ENCODE measurements at places on chromosomes 5 and 9. TPM values are rescaled to one million over a fixed set of nuclear protein-coding genes. Genes with fewer than 3 reads are reported as not detected.

GRCh38 chr9:110752766-110753165 lies 84.2 kb downstream of the MUSK start:
- no peaks in the 10 kb centered on the region for H3K27me3 ChIP-seq
- no peak for DNase-seq
- H3K4me3 ChIP-seq = no peak overlapping the region

- no peak for DNase-seq
- no peaks in the 10 kb centered on the region for H3K4me1 ChIP-seq
- H3K27ac ChIP-seq = no peak overlapping the region
- no peaks in the 10 kb centered on the region for H3K27me3 ChIP-seq
- H3K36me3 ChIP-seq = no peaks in the 10 kb centered on the region
Observed at GRCh38 chr9:136282272-136282861, 21.5 kb downstream of the CCDC187 start.

DNA sequence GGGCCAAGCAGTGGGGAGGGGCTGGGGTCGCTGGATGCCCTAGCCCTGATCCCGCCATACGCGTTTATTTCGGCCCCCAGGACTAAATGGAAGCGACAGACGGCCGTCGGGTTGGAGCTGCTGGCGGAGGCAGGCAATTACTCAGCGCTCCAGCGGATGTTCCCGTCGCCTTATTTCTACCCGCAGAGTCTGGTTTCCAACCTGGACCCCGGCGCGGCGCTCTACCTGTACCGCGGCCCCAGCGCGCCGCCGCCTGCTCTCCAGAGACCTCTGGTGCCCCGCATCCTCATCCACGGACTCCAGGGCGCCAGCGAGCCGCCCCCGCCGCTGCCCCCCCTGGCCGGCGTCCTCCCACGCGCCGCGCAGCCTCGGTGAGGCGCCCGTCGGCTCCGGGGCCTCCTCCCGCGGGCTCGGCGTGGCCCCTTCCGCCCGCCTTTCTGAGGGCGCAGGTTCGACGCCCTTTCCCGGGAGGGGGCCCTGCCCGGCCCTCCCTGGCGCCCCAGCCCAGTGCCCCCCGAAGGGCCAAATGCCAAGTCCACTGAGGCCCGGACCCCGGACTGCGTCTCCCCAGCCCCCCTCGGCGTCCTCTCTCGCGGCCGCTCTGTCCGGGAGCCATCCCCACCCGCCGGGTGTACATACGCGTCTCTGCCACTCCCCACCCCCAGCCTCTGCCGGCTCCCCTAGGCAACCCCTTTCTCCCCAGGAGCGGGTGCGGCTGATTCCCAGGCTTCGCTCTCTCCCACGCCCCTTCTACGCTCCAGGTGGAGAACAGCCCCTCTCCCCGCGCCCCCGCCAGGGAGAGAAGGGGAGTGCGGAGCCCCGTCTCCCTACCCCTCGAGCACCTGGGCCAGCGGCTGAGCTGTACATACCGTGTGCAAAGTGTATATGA lies 7.0 kb downstream of the BARHL1 start:
- H3K4me1 ChIP-seq = no peaks in the 10 kb centered on the region
- DNase-seq = no peak
- peaks cover 1% of the 10 kb centered on the region for H3K36me3 ChIP-seq
- H3K27me3 ChIP-seq = peaks cover 3% of the 10 kb centered on the region
- H3K4me3 ChIP-seq = no peak overlapping the region
- no peak overlapping the region for H3K27ac ChIP-seq

Gene MOB3B
- total RNA-seq = 9.0 TPM

Gene ENTREP1
- 5.7 TPM for total RNA-seq

Gene LHX3
- not detected for total RNA-seq

DNA sequence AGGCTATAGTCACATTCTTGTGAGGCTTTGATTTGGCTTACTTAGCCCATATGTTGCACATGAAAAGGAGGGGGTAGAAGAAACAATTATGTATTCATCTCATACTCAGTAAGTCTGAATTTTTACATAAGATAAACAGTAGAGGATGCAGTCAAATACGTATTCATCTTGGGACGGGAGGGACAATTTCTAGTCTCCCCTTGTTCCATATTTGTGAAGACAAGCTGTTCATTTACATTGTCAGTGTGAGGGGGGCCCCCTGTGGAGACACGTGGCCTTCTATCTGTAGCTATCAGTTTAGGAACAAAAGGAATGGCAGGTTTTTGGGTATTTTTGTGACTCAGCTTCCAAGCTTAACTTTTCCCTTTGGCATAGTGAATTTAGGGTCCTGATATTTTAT lies 49.2 kb upstream of the PPP1R2B start:
- H3K36me3 ChIP-seq = no peaks in the 10 kb centered on the region
- H3K4me3 ChIP-seq = no peak overlapping the region
- DNase-seq = no peak
- H3K27ac ChIP-seq = no peak overlapping the region

- no peak for DNase-seq
- H3K4me3 ChIP-seq = no peak overlapping the region
- no peaks in the 10 kb centered on the region for H3K36me3 ChIP-seq
- H3K4me1 ChIP-seq = no peaks in the 10 kb centered on the region
Observed at GRCh38 chr9:137070906-137071275, 534 bp upstream of the SAPCD2 start.

- no peak overlapping the region for H3K27ac ChIP-seq
- no peaks in the 10 kb centered on the region for H3K27me3 ChIP-seq
- DNase-seq = no peak
- no peaks in the 10 kb centered on the region for H3K36me3 ChIP-seq
- H3K4me3 ChIP-seq = no peak overlapping the region
- no peaks in the 10 kb centered on the region for H3K4me1 ChIP-seq
Observed at GRCh38 chr5:15168358-15168757, 296.8 kb upstream of the ANKH start.

Gene DMRT3
- total RNA-seq = 1.2 TPM

Gene CDKN2B
- 4.5 TPM for total RNA-seq

- H3K36me3 ChIP-seq = no peaks in the 10 kb centered on the region
- no peak overlapping the region for H3K4me3 ChIP-seq
- DNase-seq = no peak
- no peaks in the 10 kb centered on the region for H3K27me3 ChIP-seq
- H3K27ac ChIP-seq = no peak overlapping the region
- no peaks in the 10 kb centered on the region for H3K4me1 ChIP-seq
Observed at GRCh38 chr5:32507738-32508434, 63.3 kb upstream of the ZFR start.

Gene OBP2B
- total RNA-seq = not detected

GRCh38 chr5:10406651-10407050 lies 35.0 kb upstream of the ROPN1L start:
- H3K36me3 ChIP-seq = peaks cover 3% of the 10 kb centered on the region
- no peak for DNase-seq
- H3K4me1 ChIP-seq = no peaks in the 10 kb centered on the region

DNA sequence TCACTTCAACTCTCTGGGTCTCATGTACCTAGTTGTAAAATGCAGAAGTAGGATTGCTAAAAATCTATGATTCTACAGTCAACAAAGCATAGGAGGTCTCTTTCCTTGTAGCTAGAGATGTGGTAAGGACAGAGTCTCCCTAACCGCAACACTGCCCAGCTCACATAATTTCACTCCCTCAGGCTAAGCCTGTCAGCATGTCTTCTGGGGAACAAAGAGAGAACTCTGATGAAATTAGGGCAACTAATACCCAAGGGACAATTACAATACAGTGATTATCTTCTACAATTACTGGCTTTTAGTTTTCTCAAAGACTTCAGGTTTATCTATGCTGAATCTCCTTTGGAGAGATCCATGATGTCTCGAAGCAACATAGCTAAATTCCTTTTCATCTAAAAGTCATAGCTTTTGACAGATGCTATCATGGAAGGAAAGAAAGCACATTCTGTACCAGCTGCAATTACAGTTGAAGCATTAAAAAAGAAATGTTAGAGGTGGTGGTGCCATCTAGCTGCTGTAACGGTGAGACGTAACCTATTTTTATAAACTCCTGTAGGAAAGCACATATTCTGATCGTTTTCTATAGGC lies 141.1 kb upstream of the TARS1 start:
- no peak overlapping the region for H3K27ac ChIP-seq
- H3K27me3 ChIP-seq = no peaks in the 10 kb centered on the region
- no peak overlapping the region for H3K4me3 ChIP-seq
- no peak for DNase-seq
- no peaks in the 10 kb centered on the region for H3K4me1 ChIP-seq
- H3K36me3 ChIP-seq = no peaks in the 10 kb centered on the region

DNA sequence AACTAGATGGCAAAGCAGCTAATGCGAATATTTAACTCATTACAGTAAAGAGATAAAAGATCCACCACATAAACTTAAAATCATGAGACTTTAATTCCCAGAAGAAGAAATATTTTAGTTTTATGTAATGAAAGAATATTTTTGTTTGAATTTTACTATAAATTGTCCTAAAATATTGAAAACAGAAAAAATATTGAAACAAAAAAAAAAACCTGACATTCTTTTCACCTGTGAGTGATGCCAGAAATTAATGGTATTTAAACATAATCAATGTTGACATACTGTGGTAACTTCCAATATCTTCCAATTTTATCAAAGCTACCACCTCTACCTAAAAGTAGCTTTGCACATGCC lies 153.2 kb downstream of the MEF2C start:
- H3K4me1 ChIP-seq = peaks cover 4% of the 10 kb centered on the region
- H3K27me3 ChIP-seq = no peaks in the 10 kb centered on the region
- H3K36me3 ChIP-seq = no peaks in the 10 kb centered on the region
- no peak for DNase-seq
- H3K4me3 ChIP-seq = no peak overlapping the region

Gene SPINK13
- total RNA-seq = not detected

DNA sequence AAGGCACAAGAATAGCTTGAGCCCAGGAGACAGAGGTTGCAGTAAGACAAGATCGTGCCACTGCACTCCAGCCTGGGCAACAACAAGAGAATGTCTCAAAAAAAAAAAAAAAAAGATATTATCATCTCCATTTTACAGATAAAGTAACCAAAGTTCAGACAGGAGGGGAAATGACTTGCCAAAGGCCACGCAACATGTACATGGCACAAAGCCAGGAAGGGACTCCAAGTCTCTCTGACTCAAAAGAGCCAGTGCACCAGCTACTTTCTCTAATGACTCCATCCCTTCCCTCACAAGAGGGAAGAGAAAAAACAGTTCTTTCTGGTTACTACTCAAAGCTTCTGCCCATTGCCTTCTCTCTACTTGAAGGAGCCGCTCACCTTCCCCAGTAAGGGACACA lies 34.1 kb downstream of the SIL1 start:
- no peak for DNase-seq
- no peak overlapping the region for H3K27ac ChIP-seq
- no peaks in the 10 kb centered on the region for H3K27me3 ChIP-seq
- peaks cover 1% of the 10 kb centered on the region for H3K4me1 ChIP-seq

DNA sequence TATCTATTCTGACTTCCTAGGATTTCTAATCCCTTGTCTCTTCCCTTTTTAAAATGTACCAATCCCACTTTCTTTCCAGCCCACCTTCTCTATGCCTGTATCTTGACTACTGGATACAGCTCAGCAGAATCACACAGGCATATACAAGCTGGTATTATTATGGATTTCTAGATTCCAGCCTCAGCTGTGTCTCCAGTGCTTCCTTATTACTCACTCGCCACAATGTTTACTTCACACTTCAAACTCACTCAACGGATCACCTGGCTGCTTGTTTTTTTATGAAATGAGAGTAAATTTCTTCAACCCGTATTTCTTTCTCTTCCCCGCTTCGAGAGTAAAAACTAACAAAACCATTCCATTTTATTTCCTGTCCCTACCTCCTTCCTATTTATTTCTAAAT lies 38.8 kb downstream of the CWC27 start:
- H3K4me1 ChIP-seq = no peaks in the 10 kb centered on the region
- H3K27ac ChIP-seq = no peak overlapping the region
- H3K36me3 ChIP-seq = peaks cover 4% of the 10 kb centered on the region
- no peak overlapping the region for H3K4me3 ChIP-seq

GRCh38 chr5:159386028-159386711 lies 55.9 kb upstream of the IL12B start:
- H3K27ac ChIP-seq = no peak overlapping the region
- peaks cover 3% of the 10 kb centered on the region for H3K27me3 ChIP-seq
- H3K36me3 ChIP-seq = no peaks in the 10 kb centered on the region
- DNase-seq = no peak

DNA sequence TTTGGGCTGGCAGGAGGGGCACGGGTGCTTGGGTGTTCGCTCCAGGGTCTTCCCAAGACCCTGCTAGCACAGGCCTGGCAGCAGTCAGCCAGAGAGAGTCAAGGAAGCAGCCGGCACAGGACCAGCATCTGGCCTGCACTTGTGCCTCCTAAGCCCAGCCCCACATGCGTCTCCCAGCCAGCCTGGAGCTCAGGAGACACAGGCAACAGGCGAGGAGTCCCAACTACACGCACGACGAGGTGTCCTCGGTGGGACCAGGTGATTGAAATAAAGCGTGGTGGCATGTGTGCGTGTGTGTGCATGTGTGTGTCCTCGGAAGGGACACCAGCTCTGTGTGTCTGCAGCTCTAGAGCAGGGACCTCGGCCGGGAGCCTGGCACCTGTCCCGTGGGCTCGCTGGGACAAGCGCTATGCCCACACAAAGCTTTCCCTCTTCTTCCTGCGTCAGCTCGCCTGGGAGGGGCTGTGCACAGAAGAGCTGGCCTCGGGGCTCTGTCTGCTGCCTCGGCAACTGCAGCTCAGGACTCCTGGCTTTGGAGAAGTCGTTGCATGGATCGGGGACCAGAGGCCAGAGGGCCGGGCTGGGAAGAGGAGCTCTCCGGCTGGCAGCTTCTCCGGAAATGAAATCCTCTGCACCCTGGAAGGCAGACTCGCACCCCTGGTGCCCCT lies 14.7 kb upstream of the SLC9A3 start:
- H3K4me3 ChIP-seq = no peak overlapping the region
- H3K27me3 ChIP-seq = no peaks in the 10 kb centered on the region
- H3K27ac ChIP-seq = no peak overlapping the region
- no peaks in the 10 kb centered on the region for H3K4me1 ChIP-seq
- DNase-seq = peak; percentile 42
- H3K36me3 ChIP-seq = no peaks in the 10 kb centered on the region

Gene OTP
- total RNA-seq = not detected

- H3K4me3 ChIP-seq = no peak overlapping the region
- no peak overlapping the region for H3K27ac ChIP-seq
- H3K4me1 ChIP-seq = peaks cover under 1% of the 10 kb centered on the region
- no peaks in the 10 kb centered on the region for H3K36me3 ChIP-seq
Observed at GRCh38 chr5:55413644-55414043, 105.9 kb downstream of the MTREX start.

Gene WNK2
- total RNA-seq = 3.7 TPM

- H3K36me3 ChIP-seq = no peaks in the 10 kb centered on the region
- H3K27me3 ChIP-seq = no peaks in the 10 kb centered on the region
- no peak for DNase-seq
- H3K27ac ChIP-seq = no peak overlapping the region
- no peak overlapping the region for H3K4me3 ChIP-seq
Observed at GRCh38 chr9:105311306-105311705, 66.9 kb downstream of the SLC44A1 start.

Gene AGXT2
- not detected for total RNA-seq

GRCh38 chr9:121801579-121801978 lies 150.1 kb downstream of the DAB2IP start:
- no peak overlapping the region for H3K4me3 ChIP-seq
- H3K36me3 ChIP-seq = no peaks in the 10 kb centered on the region
- H3K27ac ChIP-seq = no peak overlapping the region
- H3K27me3 ChIP-seq = no peaks in the 10 kb centered on the region
- H3K4me1 ChIP-seq = no peaks in the 10 kb centered on the region

- H3K27me3 ChIP-seq = no peaks in the 10 kb centered on the region
- H3K4me3 ChIP-seq = no peak overlapping the region
- peaks cover 3% of the 10 kb centered on the region for H3K36me3 ChIP-seq
- H3K4me1 ChIP-seq = peaks cover 2% of the 10 kb centered on the region
- DNase-seq = no peak
- H3K27ac ChIP-seq = no peak overlapping the region
Observed at GRCh38 chr9:77276799-77277198, 99.5 kb downstream of the VPS13A start.
